T-helper 1 cell (primary cell): ENCODE measurements at places on chromosomes 7 and 10.

DNA sequence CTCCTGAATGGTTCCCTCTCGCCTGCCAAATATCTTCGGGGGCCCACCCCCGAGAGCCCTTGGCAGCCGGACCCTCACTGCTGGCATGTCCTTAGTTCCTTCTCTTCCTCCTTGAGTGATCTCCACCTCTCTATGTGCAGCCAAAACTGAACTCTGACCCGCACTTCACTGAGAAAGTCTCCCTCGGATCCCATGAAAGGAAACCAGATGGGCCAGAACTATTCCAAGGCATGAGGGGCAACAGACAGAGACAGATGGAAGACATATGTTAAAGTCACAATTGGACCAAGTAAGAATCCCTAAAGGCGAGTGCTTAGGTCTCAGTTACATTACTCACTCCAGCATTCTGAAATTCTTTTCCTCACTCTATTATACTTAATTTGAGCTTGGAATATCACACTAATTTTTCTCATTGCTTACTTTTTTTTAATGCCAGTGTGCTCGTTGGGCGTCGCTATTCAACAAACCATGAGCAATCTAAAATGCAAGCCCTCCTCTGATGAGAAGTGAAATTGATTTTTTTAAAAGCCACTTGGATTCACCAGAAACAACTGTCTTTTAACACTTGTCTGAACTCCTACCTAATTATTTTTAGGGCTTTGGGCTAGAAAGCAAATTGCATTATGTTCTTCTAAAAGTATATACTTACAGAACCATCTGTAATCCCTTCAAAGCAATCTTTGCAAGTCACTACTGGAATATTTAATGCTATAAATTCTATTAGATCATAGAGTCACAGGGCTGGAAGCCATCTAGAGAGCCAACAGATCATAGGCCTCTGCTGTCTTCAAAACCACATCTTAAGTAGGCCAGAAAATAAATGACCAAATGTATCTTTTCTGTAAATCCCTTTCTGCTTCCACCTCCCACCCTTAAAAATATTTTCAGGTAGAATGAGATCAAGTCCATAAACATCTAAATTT lies 43.3 kb upstream of the EZH2 start:
- no peak for DNase-seq

DNA sequence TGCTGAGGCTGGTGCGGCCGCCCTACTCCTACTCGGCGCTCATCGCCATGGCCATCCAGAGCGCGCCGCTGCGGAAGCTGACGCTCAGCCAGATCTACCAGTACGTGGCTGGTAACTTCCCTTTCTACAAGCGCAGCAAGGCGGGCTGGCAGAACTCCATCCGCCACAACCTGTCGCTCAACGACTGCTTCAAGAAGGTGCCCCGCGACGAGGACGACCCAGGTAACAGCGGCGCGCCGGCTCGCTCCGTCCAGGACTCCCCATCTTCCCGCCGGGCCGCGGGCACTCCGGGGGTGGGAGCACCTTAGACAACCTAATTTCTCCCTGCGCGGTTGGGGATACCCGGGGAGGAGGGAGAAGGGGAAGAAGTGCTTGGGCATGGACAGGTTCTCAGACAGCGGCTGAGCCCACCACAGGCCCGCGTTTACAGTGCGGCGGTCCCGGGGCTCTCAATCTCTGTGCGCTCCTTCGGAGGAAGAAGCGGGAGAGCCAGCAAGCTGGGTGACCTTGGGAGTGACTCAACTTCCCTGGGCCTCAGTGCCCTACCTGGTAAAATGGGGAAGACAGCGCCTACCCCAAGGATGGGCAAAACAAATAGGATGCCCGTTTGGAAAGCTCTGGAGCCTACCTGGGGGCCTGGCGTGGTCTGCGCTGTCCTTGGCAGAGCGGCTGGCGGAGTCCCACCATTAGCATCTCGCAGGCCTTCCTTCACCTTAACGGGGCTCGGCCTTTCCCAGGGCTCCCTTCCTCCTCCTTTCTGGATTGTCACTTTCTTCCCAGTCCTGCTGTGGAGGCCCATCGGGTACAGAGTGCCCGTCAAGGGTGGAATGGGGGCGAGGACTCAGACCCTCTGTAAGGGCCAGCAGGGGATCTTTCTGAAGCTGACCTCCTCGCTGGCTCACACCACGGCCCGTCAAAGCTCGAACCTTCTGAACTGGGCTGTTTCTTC lies 852 bp downstream of the FOXI2 start:
- DNase-seq = no peak

DNA sequence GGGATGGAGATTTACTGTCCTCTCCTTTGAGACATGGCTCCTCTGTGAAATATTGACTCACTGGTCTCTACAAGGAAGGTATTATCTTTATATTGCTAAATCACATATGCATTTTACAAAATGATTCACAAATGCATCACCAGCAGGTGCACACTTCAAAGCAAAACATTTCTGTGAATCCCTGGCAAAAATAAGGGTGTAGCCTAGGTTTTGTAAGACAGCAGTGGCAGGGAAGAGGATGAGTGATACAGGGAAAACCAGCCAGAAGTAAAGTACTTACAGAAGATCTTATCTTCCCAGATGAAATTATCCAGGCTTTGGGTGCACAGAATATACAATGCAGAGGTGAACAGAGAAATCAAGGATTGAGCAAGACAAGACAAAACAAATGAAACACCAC lies 1094.6 kb downstream of the GATA3 start:
- DNase-seq = no peak

- DNase-seq = no peak
Measured at GRCh38 chr10:91592266-91592975, 40.5 kb downstream of the PPP1R3C start.

- DNase-seq = no peak
Measured at GRCh38 chr10:2650328-2650727, 417.0 kb upstream of the PFKP start.

GRCh38 chr10:35770817-35771355 lies 128.8 kb upstream of the FZD8 start:
- DNase-seq = no peak

GRCh38 chr7:10779465-10780399 lies 193.9 kb upstream of the PHF14 start:
- DNase-seq = no peak

- no peak for DNase-seq
Measured at GRCh38 chr7:96786261-96786997, 76.8 kb upstream of the SEM1 start.
